ENCODE measurements at places on chromosomes 1 and 21.

- no peak overlapping the region for H3K4me3 ChIP-seq
- H3K27me3 ChIP-seq: no peaks in the 10 kb centered on the region
- no peaks in the 10 kb centered on the region for H3K4me1 ChIP-seq
- peaks cover 2% of the 10 kb centered on the region for H3K36me3 ChIP-seq
Measured at GRCh38 chr1:154925335-154926170, 11.0 kb downstream of the PMVK start.

- H3K36me3 ChIP-seq: no peaks in the 10 kb centered on the region
- no peak overlapping the region for H3K27ac ChIP-seq
- H3K4me3 ChIP-seq: no peak overlapping the region
- H3K27me3 ChIP-seq: peaks cover 48% of the 10 kb centered on the region
- DNase-seq: no peak
Measured at GRCh38 chr1:39635205-39635870, 4.1 kb downstream of the HEYL start.

DNA sequence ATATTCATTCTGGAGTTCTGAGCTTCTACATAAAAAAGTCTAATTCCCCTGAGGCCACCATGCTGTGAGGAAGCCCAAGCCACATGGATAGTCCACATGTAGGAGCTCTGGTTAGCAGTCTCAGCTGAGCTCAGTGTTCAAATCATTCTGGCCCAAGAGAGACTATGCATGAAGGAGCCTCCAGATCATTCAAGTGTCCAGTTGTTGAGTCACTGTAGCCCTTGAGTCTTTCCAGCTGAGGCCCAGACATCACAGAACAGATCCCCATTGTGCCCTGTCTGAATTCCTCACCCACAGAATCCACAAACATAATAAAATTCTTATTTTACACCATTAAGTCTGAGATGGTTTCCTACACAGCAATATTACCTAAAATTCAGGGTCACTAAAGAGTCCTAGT is 107.0 kb upstream of the NGF start:
- H3K27ac ChIP-seq: no peak overlapping the region
- no peaks in the 10 kb centered on the region for H3K4me1 ChIP-seq
- H3K27me3 ChIP-seq: no peaks in the 10 kb centered on the region
- no peaks in the 10 kb centered on the region for H3K36me3 ChIP-seq

GRCh38 chr1:31595836-31596736 is 19.8 kb downstream of the TINAGL1 start:
- no peak overlapping the region for H3K27ac ChIP-seq
- H3K27me3 ChIP-seq: no peaks in the 10 kb centered on the region
- no peak for DNase-seq
- no peaks in the 10 kb centered on the region for H3K36me3 ChIP-seq
- no peaks in the 10 kb centered on the region for H3K4me1 ChIP-seq

DNA sequence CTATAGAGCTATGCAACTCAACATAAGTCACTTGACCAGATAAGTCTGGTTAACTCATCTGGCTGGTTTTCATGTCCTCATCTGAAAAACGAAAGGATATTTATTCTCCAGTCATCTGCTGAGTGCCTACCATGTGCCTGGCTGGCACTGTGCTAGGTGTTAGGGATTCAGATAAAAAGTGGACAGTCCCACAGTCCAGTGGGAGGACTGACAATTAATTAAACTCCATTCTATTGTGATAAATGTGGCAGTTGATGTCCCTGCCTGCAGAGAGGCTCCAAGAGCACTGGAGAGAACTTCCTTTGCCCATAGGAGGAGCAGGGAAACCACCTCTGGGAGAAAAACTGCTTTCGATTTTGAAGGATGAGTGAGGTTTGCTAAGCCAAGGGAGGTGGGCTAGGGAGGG is 5.4 kb downstream of the NUAK2 start:
- H3K4me1 ChIP-seq: peaks cover 33% of the 10 kb centered on the region
- H3K4me3 ChIP-seq: no peak overlapping the region
- H3K36me3 ChIP-seq: peaks cover 1% of the 10 kb centered on the region
- no peaks in the 10 kb centered on the region for H3K27me3 ChIP-seq
- no peak for DNase-seq

DNA sequence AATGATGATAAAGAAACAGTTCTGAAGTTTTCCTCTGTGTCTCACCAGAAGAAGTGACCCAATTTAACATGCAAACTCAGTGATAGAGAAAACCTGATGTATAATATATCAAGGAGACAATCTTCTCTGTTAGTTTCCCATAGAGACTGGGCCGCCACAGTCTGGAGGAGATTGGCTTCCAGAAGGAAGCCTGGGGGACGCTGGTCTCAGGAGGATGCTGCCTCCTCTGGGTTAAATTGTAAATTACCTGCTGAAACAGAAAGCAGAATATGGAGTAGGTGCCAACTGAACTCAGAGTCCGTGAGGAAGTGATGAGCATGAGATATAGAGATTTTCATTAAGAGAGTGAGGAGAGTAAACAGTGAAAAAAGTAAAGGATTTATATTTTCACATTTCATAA is 15.8 kb downstream of the OR14I1 start:
- no peak overlapping the region for H3K27ac ChIP-seq
- DNase-seq: no peak
- H3K4me3 ChIP-seq: no peak overlapping the region
- H3K27me3 ChIP-seq: no peaks in the 10 kb centered on the region
- H3K36me3 ChIP-seq: no peaks in the 10 kb centered on the region
- no peaks in the 10 kb centered on the region for H3K4me1 ChIP-seq

DNA sequence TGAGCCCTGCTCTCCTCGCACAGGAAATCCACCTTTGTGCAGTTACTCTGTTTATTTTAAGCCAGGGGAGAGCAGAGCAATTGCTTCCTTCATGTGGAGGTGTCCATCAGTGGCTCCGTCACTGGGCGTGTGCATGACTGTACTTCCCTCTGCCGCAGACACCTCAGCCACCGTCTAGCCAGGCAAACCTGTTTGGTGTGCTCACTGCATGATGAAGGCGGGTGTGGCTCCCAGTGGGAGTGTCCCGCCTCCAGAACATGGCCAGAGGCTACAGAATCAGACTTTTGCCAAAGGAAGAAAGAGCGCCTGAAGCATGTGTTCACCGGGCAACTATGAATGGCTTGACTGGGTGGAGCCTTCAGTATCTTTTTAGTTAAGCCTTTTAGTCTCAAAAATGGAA is 26.1 kb upstream of the LAMC2 start:
- no peak overlapping the region for H3K27ac ChIP-seq
- no peaks in the 10 kb centered on the region for H3K36me3 ChIP-seq
- peak; percentile 87 for DNase-seq
- H3K4me3 ChIP-seq: no peak overlapping the region
- H3K4me1 ChIP-seq: peaks cover 17% of the 10 kb centered on the region

DNA sequence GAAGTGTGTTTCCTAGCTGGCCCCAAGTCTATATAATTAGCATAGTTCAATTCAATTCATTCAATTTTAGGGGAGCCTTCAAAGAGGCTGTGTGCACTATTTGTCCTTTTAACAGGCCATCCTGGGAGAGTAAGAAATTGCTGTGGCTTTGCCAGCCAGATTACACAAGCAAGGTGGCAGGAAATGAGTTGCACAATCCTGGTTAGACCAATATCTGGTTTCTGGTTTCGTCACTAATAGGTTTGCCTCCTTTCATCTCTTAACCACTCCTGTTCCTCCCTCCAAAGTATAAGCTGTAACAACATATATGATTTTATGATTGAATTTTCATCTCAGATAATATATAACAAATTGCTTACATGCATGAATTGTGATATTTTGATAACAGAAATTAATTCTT is 84.1 kb upstream of the NEGR1 start:
- no peaks in the 10 kb centered on the region for H3K27me3 ChIP-seq
- H3K36me3 ChIP-seq: no peaks in the 10 kb centered on the region
- H3K4me1 ChIP-seq: no peaks in the 10 kb centered on the region
- no peak overlapping the region for H3K27ac ChIP-seq
- H3K4me3 ChIP-seq: no peak overlapping the region

DNA sequence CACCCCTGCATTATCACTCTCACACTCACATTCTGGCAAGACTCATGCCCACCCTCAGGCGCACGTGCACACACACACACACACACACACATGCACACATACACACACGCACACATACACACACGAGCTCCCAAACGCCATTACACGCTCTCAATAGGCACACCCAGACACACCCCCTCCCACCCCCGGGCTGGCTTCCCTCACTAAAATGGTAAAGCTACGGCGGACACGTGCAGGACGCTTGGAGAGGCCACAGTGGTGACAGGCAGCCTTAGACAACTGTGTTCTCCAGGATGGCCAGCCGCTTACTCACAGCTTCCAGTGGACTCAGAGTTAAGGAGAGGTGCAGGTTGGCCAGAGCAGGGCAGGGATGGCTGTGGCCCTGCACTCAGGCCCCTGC is 10.1 kb downstream of the MATN1 start:
- H3K36me3 ChIP-seq: no peaks in the 10 kb centered on the region
- no peak overlapping the region for H3K27ac ChIP-seq
- peaks cover 5% of the 10 kb centered on the region for H3K27me3 ChIP-seq
- DNase-seq: peak; percentile 33
- no peaks in the 10 kb centered on the region for H3K4me1 ChIP-seq
- no peak overlapping the region for H3K4me3 ChIP-seq

DNA sequence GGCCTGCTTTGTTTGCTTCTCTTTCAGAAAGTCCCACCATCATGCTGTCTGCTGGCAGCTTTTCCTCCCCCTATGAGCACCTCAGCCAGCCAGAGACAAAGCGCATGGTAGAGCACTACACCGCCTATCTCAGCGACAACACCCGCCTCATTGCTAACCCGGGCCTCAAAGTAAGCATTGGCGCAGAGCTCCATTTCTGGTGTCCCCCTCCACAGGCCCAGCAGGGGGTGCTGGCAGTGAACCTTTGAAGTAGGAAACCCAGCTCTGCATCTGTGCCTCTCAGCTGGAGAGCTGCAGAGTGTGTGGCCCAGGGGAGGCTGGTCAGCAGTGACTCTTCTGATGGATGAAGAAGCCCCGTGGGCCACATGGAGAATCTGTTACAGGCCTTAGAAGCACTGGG is 81.2 kb upstream of the RAVER2 start:
- H3K4me1 ChIP-seq: no peaks in the 10 kb centered on the region
- H3K36me3 ChIP-seq: no peaks in the 10 kb centered on the region
- no peak overlapping the region for H3K27ac ChIP-seq
- no peak overlapping the region for H3K4me3 ChIP-seq
- peak; percentile 11 for DNase-seq
- no peaks in the 10 kb centered on the region for H3K27me3 ChIP-seq

- H3K27ac ChIP-seq: no peak overlapping the region
- peaks cover 2% of the 10 kb centered on the region for H3K36me3 ChIP-seq
- H3K27me3 ChIP-seq: no peaks in the 10 kb centered on the region
Measured at GRCh38 chr1:9767964-9768668, 55.6 kb downstream of the CLSTN1 start.

GRCh38 chr1:1627261-1627828 is 4.6 kb upstream of the MMP23B start:
- H3K27me3 ChIP-seq: peaks cover 6% of the 10 kb centered on the region
- no peak overlapping the region for H3K4me3 ChIP-seq
- no peak overlapping the region for H3K27ac ChIP-seq
- no peaks in the 10 kb centered on the region for H3K4me1 ChIP-seq

- H3K36me3 ChIP-seq: no peaks in the 10 kb centered on the region
- DNase-seq: peak; percentile 1
- no peaks in the 10 kb centered on the region for H3K4me1 ChIP-seq
- H3K4me3 ChIP-seq: no peak overlapping the region
- no peaks in the 10 kb centered on the region for H3K27me3 ChIP-seq
Measured at GRCh38 chr1:3034728-3035562, 13.7 kb downstream of the ACTRT2 start.

- no peak overlapping the region for H3K27ac ChIP-seq
- H3K4me3 ChIP-seq: no peak overlapping the region
- no peak for DNase-seq
Measured at GRCh38 chr1:186179231-186179630, 195.8 kb downstream of the TPR start.

- H3K4me3 ChIP-seq: no peak overlapping the region
- no peaks in the 10 kb centered on the region for H3K27me3 ChIP-seq
- no peak overlapping the region for H3K27ac ChIP-seq
- no peak for DNase-seq
Measured at GRCh38 chr1:205690122-205690756, 9.9 kb upstream of the SLC45A3 start.

GRCh38 chr1:228031276-228031995 is 24.6 kb downstream of the WNT3A start:
- DNase-seq: no peak
- no peaks in the 10 kb centered on the region for H3K36me3 ChIP-seq
- no peaks in the 10 kb centered on the region for H3K27me3 ChIP-seq
- H3K4me3 ChIP-seq: no peak overlapping the region

- no peak overlapping the region for H3K27ac ChIP-seq
- H3K4me1 ChIP-seq: peaks cover 2% of the 10 kb centered on the region
- no peaks in the 10 kb centered on the region for H3K27me3 ChIP-seq
- DNase-seq: no peak
- no peak overlapping the region for H3K4me3 ChIP-seq
- no peaks in the 10 kb centered on the region for H3K36me3 ChIP-seq
Measured at GRCh38 chr21:42013376-42013775, 3.2 kb upstream of the ZBTB21 start.

GRCh38 chr1:245577191-245578157 is 422.7 kb downstream of the KIF26B start:
- H3K27ac ChIP-seq: no peak overlapping the region
- no peak for DNase-seq
- no peaks in the 10 kb centered on the region for H3K36me3 ChIP-seq
- no peaks in the 10 kb centered on the region for H3K4me1 ChIP-seq
- no peaks in the 10 kb centered on the region for H3K27me3 ChIP-seq

DNA sequence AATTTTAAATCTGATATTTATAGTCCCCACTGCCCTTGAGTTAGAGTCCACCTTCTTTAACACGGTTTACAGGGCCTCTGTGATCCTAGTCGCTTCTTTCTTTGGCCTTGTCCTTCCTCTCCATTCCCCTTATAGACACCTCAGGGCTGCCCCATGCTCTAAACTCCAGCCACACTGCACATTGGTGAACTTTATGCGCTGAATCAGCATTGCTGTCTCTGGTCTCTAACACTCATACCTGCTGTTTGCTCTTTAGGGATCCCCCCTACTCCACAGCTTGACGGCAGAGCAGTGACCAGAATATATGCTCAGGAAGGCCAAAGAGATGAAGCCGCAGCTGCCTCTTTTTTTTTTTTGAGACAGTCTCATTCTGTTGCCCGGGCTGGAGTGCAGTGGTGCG is 30.2 kb downstream of the PLEKHO1 start:
- H3K36me3 ChIP-seq: no peaks in the 10 kb centered on the region
- no peak for DNase-seq
- H3K27me3 ChIP-seq: no peaks in the 10 kb centered on the region
- H3K27ac ChIP-seq: no peak overlapping the region
- no peaks in the 10 kb centered on the region for H3K4me1 ChIP-seq

DNA sequence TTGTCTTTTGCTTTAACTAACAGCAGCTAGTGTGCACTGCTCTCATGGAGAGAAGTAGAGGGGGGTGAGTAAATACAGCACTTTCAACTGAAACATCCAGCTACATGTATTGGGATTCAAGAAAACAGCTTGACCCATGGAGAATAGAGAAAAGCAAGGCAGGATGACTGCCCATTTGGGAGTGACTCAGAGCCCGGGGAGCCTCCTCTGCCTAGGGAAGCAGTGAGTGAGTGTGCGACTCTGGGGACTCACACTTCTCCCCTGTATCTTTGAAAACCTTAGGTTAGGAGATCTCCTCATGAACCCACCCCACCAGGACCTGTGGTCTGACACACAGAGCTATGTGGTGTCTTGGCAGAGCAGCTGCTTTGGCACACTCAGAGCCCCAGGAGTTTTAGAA is 82.0 kb upstream of the PTGFR start:
- H3K27ac ChIP-seq: no peak overlapping the region

GRCh38 chr1:234862944-234863515 is 253.1 kb upstream of the IRF2BP2 start:
- DNase-seq: peak; percentile 66
- no peaks in the 10 kb centered on the region for H3K36me3 ChIP-seq
- no peaks in the 10 kb centered on the region for H3K27me3 ChIP-seq
- peak overlapping the region; percentile 34 for H3K27ac ChIP-seq
- no peak overlapping the region for H3K4me3 ChIP-seq

All from fibroblast of lung (primary cell).